ENCODE measurements at places on chromosomes 11 and 22.

- DNase-seq = no peak
Measured at GRCh38 chr22:41499624-41500280, 30.8 kb downstream of the ACO2 start.

- no peak for DNase-seq
Measured at GRCh38 chr11:107998761-107999160, 9.9 kb upstream of the CUL5 start.

DNA sequence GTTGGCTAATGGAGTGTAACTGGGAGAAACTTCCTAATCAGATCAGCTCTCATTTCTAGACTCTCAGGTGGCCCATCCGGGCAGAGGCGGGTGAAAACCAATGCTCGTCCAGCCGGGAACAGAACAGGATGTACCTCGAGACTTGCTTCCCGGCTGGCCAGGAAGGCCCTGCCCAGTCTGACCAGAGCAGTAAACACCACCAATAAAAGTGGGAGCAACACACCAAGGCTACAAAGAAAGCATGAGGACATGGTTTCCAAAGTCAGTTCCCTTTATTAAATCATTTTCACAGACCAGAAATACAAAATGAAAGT lies 940 bp upstream of the TNKS1BP1 start:
- DNase-seq = no peak

DNA sequence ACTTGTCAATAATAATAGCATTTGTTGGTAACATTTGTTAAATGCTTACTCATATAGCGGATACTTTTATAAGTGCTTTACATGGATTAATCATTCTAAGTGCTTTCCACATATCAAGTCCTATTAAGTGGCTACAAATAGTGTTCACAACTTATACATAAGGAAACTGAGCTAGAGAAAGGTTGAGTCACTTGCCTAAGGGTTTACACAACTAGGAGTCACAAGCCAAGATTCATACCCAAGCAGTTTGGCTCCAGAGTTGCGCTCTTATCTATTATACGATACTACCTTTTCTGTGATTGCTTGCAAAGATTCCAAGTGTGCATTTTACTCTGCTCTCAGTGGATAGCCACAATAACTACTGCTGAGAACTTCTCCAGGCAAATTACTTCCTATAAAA lies 215.9 kb upstream of the CCDC90B start:
- no peak for DNase-seq

- DNase-seq = no peak
Measured at GRCh38 chr11:79296141-79296540, 144.7 kb downstream of the TENM4 start.

GRCh38 chr22:50143096-50143495 lies 27.4 kb upstream of the PANX2 start:
- DNase-seq = no peak

- DNase-seq = no peak
Measured at GRCh38 chr11:117020869-117021564, 77.2 kb downstream of the SIK3 start.

DNA sequence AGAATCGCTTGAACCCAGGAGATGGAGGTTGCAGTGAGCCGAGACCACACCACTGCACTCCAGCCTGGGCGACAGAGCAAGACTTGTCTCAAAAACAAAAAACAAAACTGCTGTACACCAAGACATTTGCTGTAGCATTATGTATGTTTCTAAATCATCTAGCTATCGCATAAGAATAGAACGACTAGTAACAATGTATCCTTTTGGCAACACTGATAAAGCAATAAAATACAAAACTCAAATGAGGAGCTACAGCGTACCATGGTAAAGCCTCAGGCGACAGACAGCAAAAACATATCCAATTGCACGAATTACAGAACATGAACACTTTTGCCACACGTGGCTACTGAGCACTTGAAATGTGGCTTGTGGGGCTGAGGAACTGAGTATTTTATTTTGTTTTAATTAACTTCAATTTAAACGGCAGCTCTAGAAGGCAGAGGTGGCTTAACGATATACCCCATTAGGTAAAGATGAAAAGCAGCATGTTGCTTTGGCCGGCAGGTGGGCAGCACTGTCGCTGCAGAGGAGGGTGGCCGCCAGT lies 2.3 kb downstream of the TUBGCP6 start:
- no peak for DNase-seq

GRCh38 chr11:96063053-96063452 lies 139.1 kb upstream of the MTMR2 start:
- no peak for DNase-seq

GRCh38 chr11:62393061-62393611 lies 25.7 kb upstream of the SCGB1A1 start:
- DNase-seq = no peak

GRCh38 chr11:130560000-130560780 lies 111.7 kb downstream of the ADAMTS15 start:
- no peak for DNase-seq

- no peak for DNase-seq
Measured at GRCh38 chr11:35553021-35553420, 27.6 kb upstream of the PAMR1 start.

DNA sequence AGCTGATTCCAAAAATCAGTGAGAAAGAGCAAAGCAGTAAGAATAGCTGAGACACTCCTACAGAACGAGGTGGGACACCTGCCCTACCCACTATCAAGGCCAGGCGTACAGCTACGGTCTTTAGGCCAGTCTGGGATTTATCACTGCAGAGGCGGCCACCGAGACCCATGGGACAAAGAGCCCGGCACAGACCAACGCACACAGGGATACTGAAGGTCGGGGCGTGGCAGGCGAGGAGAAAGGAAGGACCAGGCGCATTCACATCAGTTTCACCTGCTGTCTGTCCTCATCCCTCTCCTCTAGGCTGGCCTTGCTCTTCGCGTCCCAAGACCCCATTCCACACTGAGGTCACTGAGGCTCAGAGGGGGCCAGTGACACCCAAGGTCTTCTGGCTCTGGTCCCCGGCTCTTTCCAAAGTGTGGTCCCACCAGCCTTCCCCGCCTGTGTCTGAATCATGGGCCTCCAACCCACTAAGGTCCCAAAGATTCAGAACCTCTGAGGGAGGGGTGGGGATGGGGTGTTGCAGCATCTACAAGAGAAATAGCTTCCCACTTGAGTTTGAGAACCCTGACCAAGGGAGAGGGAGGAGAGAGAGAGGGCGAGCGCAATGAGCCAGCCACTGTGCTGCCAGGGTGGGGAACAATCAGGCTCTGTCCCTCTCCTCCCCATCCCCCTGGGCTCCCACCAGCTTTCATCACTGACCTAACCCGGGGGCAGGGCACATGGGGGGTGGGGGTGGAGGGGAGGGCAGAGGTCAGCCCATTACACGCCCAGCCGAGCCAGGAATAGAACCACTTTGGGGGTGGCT lies 7.2 kb upstream of the PICK1 start:
- no peak for DNase-seq

DNA sequence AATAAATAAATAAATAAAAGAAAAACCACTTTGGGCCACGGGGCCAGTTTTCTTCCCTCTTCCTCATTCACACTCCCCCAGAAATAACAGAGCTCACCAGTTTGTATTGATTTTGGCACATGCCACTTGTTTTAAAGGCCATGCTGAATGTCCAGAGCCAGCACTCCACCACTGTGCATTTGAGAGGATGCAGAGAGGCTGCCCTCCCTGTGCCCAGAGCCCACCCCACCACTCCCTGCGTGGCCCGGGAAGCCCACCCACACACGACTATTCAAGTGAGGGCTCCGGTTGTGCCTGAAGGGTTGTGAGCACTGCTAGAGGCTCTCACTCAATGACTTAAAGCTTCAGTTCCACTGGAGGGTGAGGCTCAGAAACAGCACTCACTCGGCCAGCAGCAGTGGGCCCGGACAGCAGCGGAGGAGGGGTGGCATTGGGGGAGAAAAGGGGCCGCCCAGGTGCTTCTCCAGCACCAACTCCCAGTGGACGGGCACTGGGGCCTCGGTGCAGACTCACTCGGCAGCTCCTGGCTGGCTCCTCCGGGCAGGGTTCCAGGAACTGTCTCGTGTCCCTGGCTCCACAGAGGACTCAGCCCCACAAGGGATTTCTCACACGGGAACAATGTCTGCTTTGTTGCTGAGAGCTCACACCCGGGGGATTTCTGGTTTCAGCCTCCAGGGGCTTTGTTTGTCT lies 112.7 kb downstream of the SHANK2 start:
- no peak for DNase-seq

- no peak for DNase-seq
Measured at GRCh38 chr11:127066401-127067090, 66.0 kb upstream of the KIRREL3 start.

DNA sequence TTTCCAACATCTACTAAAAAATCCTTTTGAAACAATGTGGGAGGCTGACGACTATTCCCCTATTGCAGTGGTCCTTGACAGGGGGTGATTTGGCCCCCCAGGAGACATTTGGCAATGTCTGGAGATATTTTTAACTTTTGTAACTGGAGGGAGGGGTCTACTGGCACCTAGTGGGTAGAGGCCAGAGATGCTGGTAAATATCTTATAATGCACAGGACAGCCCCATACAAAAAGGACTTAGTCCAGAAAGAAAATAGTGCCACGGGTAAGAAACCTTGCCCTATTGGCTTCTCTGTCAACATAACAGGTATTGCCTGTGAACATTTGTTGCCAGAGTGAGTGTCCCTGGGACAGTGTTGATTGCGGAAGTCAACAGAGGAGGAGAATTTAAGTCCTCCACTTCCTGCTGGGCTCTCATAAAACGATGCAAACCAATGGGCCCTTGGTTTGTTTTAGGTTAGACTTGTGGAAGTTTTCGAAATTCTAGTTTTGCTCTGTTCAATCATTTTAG lies 101.6 kb downstream of the MAML2 start:
- no peak for DNase-seq

GRCh38 chr11:47848700-47849155 lies 578 bp upstream of the NUP160 start:
- no peak for DNase-seq

DNA sequence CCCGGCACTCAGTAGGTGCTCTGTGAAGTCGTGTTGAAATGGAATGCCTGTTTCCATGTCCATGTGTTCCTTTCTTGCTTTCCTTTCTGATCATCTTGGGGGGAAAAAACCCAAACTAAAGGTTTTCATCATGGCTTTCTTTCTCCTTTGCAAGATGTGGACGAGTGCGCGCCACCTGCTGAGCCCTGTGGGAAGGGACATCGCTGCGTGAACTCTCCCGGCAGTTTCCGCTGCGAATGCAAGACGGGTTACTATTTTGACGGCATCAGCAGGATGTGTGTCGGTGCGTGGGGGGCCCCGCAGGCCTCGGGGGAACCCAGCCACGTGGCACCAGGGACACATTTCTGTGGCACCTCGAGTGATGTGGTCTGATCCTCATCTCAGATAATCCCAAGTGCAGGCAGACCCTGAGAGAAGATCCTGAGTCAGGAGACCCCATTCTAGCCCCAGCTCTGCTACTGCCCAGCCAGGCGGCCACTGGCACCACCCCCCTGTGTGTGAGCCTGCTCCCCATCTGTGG lies 39.4 kb downstream of the FBLN1 start:
- no peak for DNase-seq

DNA sequence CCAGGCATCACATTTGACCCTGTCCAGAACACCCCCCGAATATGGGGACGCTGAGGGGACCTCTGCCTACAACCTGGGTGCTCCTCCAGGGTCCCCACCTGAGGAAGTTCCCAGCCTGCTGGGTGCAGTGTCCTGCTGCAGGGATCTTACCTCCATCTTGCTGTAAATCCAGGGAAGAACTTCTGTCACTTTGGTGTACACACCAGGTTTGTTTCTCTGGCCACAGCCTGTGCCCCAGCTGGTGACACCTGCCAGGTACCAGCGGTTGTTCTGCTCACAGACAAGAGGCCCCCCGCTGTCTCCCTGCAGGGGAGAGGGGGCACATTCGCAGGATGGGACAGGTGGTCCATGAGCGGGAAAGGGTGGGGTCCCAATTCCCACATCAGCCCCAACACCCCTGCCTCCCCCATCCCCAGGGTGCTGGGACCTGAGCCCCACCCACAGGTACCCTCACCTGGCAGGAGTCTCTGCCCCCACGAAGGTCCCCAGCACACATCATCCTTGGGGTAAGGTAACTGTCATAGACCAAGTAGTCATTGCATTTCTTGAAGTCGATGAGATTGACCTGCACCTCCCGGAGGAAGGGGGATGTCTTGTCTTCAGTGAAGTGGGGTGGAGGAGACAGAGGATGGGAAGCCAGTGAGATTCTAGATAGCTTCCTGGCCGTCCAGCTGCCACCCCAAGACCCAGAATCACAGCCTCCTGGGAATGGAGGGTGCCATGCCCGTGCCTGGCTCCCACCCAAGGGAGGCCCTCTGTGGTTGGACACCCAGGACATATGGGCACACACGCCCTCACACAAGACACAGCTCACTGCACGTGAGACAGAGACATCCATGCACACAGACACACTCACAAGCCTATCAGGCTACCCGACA lies 25.5 kb downstream of the TMPRSS13 start:
- DNase-seq = no peak

DNA sequence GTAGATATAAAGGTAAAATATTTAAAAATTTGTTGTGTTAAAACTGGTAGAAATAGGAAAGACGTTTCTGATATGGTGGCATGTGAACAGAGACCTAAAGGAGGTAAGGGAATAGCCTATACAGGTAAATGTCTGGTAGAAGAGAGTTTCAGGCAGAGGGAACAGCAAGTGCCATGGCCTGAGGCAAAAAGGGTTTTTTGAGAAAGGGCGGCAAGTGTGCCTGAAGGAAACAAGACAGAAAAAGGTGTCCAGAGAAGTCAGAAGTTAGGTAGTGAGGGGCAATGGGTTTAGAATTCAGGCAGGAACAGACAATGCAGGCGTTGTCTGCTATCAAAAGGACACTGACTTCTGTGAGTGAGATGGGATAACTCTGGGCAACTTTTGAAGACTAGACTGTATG lies 339.7 kb downstream of the DYNC2H1 start:
- no peak for DNase-seq

DNA sequence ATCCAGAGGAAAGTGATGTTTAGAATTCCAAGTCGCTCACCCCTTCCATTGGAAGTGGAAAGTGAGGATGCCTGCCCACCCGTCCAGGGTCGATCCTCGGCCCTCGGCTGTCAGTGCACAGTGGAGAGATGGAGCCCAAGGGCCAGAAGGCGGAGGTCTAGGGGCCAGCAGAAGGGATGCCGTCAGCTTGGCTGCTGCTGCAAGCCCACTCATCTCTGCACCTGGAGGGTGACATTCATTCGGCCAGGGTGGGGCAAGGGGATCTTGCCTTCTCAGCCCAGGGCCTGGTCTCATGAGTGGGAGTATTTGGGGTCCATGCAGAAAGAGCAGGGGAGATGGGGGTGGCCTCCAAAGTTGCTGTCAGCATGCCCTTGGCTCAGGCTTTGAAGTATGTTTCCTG lies 30.7 kb downstream of the LINC01488 start:
- no peak for DNase-seq

- no peak for DNase-seq
Measured at GRCh38 chr11:67025750-67026149, 2.8 kb downstream of the SYT12 start.

GRCh38 chr22:29470159-29470855 lies 9.7 kb upstream of the NEFH start:
- DNase-seq = no peak

- no peak for DNase-seq
Measured at GRCh38 chr22:42872821-42873220, 15.7 kb upstream of the ARFGAP3 start.

- DNase-seq = no peak
Measured at GRCh38 chr11:44959064-44959463, 8.4 kb upstream of the TP53I11 start.

GRCh38 chr11:59200423-59200746 lies 12.3 kb downstream of the MPEG1 start:
- no peak for DNase-seq
